AG04449 (cell line): ENCODE measurements at places on chromosomes 12 and 14.
A peak's percentile ranks its signal among the peaks of the same experiment; 100 is the strongest.

DNA sequence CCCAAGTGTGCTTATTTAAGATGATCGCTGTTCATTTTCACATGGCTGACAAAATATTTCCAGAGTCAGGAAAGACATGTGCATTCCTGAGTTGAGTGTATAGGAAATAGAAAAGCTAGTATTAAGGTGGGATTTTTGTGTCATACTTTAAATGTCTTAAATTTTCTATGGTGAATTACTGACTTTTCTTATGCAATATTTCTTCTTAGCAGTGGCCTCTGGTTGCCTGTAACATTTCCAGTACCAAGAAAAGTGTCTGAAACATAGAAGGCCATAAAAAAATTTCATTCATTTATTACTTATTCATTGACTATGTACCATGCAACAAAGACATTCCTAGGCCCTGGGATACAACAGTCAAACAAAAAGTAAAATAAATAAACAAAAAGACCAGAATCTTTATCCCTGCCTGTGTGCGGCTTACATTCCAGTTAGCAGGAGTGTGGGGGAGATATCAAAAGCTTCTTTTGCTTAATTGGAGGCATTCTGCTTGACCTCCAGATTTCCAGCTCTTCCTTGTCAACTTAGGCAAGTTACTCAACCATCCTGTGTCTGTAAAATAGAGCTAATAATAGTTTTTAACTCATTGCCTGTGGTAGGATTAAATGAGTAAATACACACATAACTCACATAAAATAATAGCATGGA is 216.3 kb upstream of the FLRT2 start:
- DNase-seq, result peak; percentile 65

GRCh38 chr12:97292588-97292987 is 170.0 kb upstream of the RMST start:
- no peak for DNase-seq

- DNase-seq, result no peak
Measured at GRCh38 chr14:94386085-94387031, 2.0 kb downstream of the SERPINA1 start.

- no peak for DNase-seq
Measured at GRCh38 chr12:60052483-60052882, 456.7 kb downstream of the SLC16A7 start.

GRCh38 chr14:29240066-29240465 is 473.5 kb downstream of the FOXG1 start:
- DNase-seq, result no peak

DNA sequence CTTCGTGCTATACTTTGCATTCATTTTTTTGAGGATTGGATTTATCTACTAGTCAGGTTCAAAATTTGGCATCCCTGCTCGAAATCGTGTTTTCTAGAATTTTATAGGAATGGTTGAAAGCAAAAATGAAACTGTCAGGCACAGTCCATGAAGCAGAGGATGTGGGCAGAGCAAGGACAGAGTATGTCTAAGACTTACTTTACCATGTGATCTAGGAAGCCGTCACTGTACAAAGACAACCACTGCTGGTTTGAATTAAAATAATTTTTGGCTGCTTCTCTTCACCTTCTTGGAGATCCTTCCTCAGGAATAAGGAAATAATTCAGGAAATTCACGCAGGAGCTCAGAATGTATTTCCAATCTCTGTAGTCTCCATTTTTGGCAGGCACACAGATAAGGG is 31.6 kb upstream of the SGPP1 start:
- no peak for DNase-seq

DNA sequence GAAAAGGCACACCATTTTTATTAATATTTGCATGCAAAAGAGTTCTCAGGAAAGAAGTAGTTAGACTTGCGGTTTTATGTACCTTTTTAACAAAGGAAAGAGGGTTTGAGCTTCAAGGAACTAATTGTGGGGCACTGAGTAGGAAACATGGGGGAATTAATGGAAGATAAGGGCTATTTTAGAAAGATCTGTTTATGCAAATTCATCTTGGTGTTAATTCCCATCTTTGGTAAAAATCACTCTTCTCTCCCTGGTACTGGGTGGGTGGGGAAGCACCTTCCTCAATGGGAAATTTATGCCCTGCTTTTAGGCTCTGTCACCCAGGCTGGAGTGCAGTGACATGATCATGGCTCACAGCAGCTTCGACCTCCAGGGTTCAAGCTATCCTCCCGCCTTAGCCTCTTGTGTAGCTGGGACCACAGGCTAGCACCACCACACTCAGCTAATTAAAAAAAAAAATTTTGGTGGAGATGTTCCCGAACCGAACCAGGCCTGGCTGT is 30.1 kb upstream of the RESF1 start:
- DNase-seq, result no peak

- DNase-seq, result no peak
Measured at GRCh38 chr12:48034835-48035805, 30.8 kb upstream of the COL2A1 start.

GRCh38 chr12:119005085-119005484 is 23.7 kb downstream of the SRRM4 start:
- DNase-seq, result no peak

DNA sequence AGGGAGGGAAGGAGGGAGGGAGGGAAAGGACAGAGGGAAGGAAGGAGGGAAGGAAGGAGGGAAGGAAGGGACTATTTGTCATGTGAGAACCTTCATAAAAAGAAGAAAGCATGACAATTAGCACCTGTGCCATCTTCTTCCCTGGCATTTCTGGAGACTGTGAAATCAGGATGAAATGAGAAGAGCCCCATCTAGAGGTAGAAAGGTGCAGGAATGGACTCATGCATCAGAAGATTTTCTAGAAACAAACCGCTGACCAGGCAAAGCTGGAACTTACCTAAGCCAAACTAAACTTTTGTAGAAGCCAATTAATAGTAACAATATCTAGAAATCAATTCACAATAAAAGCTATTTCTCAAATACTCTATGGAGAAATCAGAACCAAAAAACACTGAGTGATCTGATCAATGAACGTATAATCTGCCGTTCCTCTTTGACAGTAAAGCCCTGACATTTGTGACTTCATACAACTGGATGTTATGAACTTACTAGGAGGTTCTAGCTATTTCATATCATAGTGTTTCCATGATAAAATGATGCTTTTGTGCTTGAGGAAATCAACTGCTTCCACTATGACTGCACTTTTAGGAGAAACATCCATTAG is 24.4 kb upstream of the CRACR2A start:
- DNase-seq, result no peak

- no peak for DNase-seq
Measured at GRCh38 chr12:3107954-3108353, 30.8 kb downstream of the TSPAN9 start.

DNA sequence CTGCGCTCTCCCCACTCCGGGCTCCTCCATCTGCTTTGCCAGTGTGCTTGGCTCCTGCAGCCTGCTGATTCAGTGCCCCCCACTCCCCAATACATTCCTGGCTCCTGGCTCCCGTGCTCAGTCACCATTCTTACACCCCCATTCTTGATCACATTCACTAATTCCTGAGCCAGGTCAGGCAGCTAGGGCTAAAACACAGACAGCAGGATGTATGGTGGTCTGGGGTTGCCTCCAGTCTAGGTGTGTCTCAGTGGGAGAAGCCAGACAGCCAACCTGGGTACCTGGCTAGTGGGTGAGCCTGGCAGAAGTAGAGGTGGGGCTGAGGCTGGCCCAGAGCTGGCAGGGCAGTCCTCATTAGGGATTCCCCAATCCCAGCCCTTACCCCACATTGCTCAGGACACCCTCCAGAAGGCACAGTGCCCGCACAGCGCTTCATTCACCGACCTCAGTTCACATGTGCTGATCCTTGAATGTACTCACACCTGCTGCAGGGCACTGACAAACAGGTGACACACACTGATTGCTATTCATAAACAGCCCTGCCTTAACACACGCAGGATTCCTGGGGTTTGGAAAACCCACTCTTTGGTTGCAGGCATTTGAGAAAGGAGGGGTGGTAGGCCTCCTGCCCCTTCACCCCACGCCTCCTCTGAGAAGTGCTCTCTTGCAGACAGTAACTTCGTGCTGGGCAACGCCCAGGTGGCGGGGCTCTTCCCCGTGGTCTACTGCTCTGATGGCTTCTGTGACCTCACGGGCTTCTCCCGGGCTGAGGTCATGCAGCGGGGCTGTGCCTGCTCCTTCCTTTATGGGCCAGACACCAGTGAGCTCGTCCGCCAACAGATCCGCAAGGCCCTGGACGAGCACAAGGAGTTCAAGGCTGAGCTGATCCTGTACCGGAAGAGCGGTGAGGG is 1.7 kb downstream of the KCNH3 start:
- DNase-seq, result no peak

- no peak for DNase-seq
Measured at GRCh38 chr14:104283197-104284106, 145.1 kb downstream of the KIF26A start.

DNA sequence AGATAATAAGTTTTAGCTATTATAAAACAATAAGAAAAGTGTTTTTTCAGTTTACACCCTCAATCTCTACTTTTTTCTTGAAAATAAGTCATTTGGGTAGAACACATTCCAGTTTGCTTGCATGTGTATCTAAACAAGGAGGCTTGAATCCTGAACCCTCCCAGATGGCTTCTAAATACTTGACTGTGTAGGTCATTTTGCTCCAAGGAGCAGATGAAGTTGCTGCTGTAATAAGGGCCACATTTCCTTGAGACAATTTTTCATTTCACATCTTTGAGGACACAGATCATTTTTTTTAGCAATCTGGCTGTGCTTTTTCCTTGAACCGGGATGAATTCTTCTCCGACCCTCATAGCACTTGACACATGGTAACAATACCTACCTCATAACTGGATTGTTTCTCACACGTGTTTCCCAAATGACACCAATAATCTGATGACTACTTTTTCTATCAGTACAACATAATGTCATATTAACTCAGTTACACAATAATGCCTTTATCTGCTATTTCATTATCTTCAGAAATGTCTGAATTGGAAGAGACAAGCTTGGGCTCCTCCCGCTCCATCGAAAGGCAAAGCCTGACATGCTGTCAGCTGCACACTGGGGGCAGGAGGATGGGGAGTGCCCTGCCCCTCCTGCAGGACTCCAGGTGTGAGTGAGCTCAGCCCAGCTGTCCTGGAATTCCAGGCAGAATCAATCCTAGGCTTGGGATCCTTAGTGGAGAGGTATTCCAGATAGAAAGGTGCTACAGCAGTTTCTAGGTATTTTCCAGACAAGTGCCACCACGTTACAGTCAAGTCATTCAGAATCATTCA is 30.9 kb downstream of the GPHB5 start:
- peak; percentile 28 for DNase-seq

DNA sequence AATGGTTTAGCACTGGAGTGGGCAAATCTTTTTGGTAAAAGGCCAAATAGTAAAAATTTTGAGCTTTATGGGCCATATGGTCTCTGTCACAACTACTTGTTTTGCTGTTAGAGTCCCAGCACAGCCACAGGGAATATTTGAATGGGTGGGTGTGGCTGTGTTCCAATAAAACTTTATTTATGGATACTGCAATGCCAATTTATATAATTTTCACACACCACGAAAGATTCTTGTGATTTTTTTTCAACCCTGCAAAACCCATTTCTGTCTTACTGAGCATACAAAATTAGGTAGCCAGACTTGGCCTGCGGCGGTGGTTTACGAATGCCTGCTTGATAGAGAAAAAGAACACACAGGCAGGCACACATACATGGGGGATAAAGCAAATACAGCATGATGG is 28.3 kb downstream of the TMEM120B start:
- DNase-seq, result no peak

DNA sequence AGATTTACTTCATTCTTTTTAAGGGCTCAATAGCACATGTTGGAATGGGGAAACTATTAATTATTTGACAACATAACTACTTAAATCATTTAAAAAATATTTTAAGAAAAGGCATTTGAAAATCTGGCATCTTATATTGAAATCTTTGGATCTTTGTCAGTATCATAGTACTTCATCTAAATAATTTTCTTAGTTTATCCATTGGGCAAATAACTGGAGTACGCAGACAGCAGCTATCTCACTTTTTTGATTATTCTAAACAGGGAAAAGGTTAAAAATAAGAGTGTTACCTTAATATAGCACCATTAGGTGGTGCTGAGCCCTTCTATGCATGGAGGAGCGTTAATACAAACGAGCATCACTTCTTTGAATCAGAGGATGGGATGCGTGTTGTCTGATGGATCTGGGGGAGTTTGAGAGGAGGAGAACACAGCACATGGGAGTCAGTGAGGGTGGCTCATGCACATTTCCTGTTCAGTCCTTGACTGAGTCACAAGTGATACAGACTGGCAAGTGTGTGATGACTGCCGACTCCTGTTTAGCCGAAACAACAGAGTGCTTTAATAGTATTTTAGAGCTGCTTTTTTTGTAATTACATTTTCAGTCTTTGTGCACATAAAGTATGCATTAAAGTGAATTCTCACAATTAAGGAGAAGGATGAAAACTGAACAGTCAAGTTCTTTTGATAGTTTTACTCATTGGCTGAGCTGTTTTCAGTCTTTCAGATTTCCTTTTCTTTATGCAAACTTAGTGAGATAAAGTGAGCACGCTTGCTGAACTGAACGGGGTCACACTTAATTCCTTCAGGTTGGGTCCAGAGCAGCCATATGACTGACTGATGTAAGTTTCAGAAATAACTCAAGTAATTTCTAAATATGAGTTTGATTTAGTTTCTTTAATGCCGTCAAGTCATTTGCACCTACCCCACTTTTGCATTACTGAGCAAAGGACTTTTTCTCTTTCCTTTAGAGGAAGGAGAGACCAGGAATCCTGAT is 92.7 kb downstream of the DIP2B start:
- DNase-seq, result no peak

- no peak for DNase-seq
Measured at GRCh38 chr12:51406290-51406689, 15.1 kb upstream of the GALNT6 start.

DNA sequence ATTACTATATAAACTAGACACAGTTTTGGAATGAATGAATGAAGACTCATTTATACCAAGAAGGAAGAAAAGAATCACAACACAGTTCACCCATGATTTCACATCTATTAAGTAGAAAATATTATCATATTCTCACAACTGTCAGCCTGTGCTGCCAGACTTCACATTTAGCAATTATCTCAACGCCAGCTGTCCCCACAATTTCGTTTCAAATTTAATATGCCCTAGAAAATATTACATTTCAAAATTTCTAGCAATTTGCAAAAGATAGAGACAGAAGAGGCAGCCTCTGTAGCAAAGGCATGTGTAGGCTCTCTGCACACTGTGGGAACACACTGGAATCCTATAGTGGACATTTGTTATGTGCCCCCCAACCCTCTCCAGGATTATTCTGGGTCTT is 83.6 kb downstream of the ANKS1B start:
- DNase-seq, result no peak

- DNase-seq, result no peak
Measured at GRCh38 chr12:33277376-33277775, 162.2 kb downstream of the SYT10 start.

DNA sequence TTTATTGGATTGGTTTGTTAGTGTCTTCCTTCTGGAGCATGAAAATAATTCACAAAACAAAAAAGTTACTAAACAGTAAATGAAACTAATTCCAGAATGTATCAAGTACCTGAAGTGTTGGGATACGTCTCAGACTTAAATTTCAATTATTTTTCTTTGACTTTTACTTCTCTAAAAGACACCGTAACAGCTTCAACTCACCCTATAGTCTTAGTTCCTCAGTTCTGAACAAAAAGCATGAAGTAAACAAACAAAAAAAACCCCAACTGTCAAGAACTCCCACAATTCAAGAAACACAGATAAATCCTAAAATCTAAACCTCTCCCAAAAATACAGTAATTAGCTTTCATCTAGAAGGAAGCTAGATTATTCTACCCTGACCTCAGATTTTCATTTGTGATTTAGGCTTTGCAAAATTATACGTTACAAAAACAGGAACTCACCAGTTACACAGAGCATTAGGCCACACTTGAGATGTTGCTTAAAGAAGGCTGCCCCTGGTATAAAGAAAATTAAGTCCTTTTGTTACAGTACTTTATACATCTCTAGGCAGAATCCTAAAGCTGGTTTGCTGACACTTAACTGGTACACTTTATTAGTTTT is 10.2 kb downstream of the HEATR5A start:
- no peak for DNase-seq
